ENCODE measurements at places on chromosomes 4 and X. TPM values are rescaled to one million over a fixed set of nuclear protein-coding genes. Genes with fewer than 3 reads are reported as not detected.

TKTL1 gene
- total RNA-seq, result not detected

OPHN1 gene
- 1.7 TPM for total RNA-seq

BEND2 gene
- total RNA-seq, result not detected

MRPL1 gene
- total RNA-seq, result 51.7 TPM

DCAF8L2 gene
- total RNA-seq, result not detected

PRICKLE3 gene
- total RNA-seq, result 15.4 TPM

ARX gene
- not detected for total RNA-seq

TDO2 gene
- total RNA-seq, result 29.7 TPM

ARHGAP36 gene
- not detected for total RNA-seq

NONO gene
- 667 TPM for total RNA-seq

XG gene
- total RNA-seq, result not detected

TCEANC gene
- total RNA-seq, result 2.3 TPM

Data from G401 (cell line).